ENCODE measurements at places on chromosomes 2 and 18. TPM values are rescaled to one million over a fixed set of nuclear protein-coding genes. Genes with fewer than 3 reads are reported as not detected.

The IL1B gene
- 7.1 TPM for total RNA-seq

The CIB4 gene
- not detected for total RNA-seq

DNA sequence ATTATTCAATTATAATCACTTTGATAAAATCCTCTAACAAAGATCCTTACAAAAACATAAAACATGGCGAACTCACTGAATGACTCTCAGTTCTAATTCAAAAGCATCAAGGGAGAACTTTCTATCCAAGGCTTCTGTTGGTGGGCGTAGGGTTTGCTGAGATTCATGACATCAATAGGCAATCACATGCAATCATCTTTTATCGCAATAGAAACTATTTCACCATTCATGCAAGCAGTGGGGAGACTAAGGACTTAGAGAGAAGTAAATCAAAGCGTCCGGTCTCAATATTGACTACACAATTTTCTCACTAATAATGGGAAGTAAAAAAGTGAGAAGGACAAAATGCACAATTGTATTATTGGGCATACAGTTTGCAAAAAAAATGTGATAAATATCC is 168.7 kb downstream of the SCG2 start:
- no peak for DNase-seq

The CSRNP3 gene
- total RNA-seq: 4.6 TPM

The CFC1 gene
- not detected for total RNA-seq

DNA sequence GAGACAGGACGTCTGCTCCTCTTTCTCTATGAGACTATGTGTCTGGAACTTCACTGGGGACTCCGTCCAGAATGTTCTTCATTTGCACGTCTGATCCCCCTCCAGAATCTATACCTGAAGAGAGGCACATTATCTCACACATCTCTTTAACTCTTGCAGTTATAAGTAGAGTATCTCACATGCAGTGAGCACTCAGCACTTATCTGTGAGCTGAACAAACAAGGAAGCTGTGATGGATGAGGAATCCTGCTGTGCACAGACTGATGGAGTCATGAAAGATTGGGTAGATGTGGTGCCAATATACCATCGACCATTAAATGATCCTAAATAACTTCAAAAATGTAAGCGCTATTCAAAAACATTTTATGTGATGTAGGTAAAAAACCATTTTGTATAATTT is 888.3 kb upstream of the CELF4 start:
- DNase-seq: no peak

GRCh38 chr2:2184549-2185249 is 146.4 kb downstream of the MYT1L start:
- no peak for DNase-seq

GRCh38 chr18:64171576-64171975 is 22.7 kb upstream of the LINC00305 start:
- no peak for DNase-seq

GRCh38 chr2:73333564-73333963 is 40.2 kb upstream of the EGR4 start:
- no peak for DNase-seq

GRCh38 chr2:71347517-71347916 is 15.9 kb downstream of the ZNF638 start:
- no peak for DNase-seq

- no peak for DNase-seq
Observed at GRCh38 chr2:38056216-38056615, 19.7 kb downstream of the CYP1B1 start.

DNA sequence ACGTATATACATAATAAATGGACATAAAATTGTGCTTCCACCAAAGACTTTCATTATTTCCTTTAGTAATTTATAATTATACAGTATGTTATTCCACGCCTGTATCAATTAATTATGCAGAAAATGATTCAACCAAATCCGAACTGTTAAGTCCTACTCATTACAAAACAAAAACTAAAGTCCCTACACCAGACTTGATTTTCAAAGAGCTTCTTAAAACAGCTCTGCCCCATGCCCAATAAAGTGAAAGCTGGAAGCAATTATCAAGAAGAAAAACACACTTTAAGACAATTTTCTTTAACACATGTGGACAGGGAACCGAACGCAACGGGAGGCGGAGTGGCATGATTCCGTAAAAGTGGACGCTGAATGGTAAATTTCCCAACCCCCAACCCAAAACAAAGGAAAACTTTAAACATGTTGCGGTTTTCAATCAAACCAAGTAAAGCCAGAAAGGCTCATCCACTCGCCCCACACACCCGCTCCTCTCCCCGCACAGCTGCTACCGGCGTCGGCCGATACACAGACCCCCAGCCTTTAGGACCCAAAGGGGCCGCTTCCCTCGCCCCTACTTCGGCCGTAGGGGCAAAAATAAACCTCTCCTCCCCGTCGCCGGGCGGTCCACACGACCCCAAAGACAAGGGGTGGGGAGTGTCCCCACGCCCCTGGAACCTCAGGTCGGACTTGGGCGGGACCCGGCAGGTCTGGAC is 705 bp downstream of the YES1 start:
- DNase-seq: no peak

The EVX2 gene
- not detected for total RNA-seq

DNA sequence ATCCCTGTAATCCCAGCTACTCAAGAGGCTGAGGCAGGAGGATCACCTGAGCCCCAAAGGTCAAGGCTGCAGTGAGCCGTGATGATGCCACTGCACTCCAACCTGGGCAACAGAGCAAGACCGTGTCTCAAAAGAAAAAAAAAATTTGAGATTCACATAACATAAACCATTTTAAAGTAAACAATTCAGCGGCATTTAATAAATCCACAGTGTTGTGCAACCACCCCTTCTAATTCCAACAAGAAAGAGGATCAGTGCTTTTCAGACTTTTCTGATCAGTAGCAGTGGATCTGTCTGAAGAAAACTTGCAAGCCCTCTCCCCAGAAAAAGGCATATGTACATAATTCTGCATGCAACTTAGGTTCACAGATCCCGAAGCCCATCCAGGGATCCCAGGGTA is 7.2 kb upstream of the SAG start:
- DNase-seq: no peak

DNA sequence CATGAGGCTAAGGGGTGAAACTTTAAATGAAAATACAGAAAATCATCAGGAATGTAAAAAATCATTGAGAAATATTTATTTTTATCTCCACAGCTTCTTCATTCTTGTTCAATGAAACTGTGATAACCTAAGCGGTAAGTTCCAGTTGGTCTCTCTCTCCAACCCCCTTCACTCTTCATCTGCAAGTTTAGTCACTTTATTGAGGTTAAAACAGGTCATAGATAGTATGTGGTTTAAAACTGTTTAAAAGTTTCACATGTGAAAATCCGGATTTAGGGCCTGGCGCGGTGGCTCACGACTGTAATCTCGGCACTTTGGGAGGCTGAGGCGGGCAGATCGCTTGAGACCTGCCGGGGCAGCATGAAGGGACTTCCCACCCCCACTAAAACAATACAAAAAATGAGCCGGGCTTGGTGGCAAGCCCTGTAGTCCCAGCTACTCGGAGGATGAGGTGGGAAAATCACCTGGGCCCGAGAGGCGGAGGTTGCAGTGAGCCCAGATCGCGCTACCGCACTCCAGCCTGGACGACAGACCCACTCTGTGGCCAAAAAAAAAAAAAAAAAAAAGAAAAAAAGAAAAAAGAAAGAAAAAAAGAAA is 1.6 kb upstream of the PHLPP1 start:
- DNase-seq: no peak

DNA sequence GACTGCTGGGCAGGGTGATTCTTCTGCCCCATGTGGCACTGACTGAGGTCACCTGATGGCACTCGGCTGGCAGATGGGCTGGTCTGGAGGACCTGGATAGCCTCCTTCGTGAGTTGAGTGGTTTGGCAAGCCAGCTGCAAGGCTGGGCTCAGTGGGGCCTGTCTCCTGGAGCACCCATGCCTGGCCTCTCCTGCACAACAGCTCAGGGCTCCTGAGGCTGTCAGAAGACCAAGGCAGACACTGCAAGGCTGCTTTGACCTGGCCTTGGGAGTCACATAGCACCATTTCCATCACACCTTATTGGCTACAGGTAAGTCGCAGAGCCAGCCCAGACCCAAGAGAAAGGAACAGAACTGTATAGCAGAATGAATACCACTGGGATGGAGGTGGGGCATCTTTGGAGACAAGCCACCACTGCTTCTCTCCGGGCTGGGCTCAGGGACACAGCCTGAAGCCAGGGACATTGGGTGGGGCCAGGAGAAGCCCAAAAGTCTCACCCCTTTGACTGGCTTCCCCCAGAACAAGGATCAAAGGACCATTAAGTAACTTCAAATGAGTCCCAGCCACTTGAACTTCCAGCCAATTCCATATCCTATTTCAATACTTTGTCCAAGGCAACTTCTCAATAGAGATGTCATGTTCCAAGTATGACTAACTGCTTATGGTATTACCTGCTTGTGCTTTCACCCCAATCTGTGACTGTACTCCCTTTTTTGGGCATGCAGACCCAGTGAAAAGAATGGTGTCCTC is 156.3 kb downstream of the CABLES1 start:
- DNase-seq: no peak

The KIAA2012 gene
- not detected for total RNA-seq

The DSG1 gene
- not detected for total RNA-seq

All from transverse colon (tissue), 4 donors.